Activated CD4-positive, alpha-beta T cell treated with anti-CD3 and anti-CD28 coated beads for 48 hours (primary cell): ENCODE measurements at places on chromosomes 11 and 22.

- DNase-seq = no peak
These were observed 1.2 kb downstream of the MUC5B start for GRCh38 chr11:1224111-1224490.

GRCh38 chr11:122843281-122844141, 5.2 kb downstream of the CRTAM start:
- DNase-seq = peak; percentile 48

DNA sequence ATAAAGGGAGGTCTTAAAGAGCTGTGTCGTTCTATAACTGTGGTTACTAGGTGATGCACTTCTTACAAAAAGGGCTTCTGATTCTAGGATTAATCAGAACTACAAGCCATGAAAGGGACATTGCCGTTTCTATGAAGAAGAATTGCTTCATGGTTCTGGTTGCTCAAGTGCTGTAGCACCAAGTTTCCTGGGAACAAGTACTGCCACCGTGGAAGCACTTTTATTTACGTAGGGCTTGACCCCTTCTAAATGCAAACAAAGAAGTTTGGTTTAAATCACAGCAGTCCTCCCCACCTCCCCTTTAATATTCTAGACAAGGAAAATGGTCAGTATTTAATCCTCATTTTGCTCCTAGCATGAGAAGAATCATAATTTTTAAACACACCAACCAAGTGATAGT, 9.8 kb downstream of the YAP1 start:
- no peak for DNase-seq

DNA sequence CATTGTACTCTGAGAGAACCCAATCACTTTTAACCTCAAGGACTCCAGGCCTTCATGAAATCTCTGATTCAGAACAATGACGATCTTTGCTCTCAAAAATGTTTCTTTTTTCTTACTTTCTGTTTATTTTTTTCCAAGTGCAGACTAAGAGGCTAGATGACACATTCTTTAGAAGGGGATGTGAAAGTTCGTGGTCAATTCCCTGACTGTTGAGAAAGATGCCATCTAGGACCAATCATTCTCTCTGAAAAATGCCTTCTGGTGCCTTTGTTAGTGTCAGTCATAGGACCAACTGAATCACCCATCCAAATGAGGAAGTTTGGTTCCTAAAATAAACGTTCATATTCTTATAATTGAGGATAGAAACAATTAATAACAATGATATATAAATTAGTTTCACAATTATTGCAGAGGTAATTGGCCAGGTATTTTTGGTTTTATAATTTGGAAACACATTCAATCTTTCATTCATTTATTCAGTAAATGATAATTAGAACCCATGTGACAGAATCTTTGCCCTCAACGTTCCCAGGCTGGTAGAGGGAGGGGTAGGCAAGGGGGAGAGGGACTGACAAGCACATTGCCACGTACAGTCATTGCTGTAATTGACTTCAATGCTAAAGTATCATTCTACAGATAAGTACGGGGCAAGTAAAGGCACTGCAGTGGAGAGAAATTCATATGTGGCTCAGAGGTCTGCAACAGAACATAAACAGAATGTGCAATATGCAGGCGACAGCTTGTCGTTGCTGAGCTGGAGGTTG, 333.4 kb upstream of the MPPED2 start:
- DNase-seq = no peak

GRCh38 chr11:66011239-66011784, 496 bp upstream of the CST6 start:
- no peak for DNase-seq

GRCh38 chr11:91081440-91082043, 858.7 kb upstream of the CHORDC1 start:
- no peak for DNase-seq

GRCh38 chr11:118017111-118017510, 30.9 kb downstream of the IL10RA start:
- no peak for DNase-seq

- DNase-seq = peak; percentile 70
These were observed 14.2 kb downstream of the DTX4 start for GRCh38 chr11:59186130-59186594.

GRCh38 chr11:48093795-48094642, 113.7 kb downstream of the PTPRJ start:
- DNase-seq = no peak

DNA sequence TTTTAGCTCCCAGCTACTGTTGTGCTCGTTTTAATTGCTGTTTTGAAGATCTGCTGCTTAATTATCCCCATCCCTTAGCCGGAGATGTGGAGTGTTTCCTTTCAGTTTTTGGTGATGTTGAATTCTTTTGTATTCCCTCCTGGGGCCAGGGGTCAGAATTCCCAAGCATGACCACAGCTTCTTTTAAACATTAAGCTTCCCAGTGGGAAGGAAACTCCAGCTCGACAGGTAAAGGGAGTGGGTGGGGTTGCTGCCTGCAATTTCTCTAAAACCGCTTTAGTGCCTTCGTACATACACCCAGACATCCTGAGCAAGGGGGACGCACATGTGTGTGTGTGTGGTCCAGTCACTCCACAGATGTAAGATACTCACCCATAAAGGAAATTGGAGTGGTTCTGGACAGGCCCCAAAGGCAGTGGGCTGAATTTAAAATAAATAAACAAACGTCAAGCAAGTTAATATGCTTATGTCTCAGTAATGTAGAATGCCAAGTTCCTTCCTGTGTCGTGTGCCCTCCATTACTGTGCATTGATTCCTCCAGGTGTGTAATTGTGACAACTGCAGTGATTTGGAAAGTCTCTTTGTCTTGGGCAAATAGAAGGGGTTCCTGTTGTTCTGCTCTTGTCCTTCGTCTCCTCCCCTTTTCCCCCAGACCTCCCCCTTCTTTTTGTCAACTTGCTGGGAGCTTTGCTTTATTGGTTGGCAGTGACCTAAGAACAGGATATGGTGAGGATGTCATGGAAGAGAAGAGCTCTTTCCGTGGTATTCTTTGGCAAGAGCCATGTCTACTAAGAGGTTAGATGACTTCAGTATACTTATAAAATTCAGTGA, 19.2 kb upstream of the ADSL start:
- no peak for DNase-seq

- DNase-seq = no peak
These were observed 1.8 kb upstream of the FLI1 start for GRCh38 chr11:128691802-128692752.

- no peak for DNase-seq
These were observed 9.4 kb downstream of the PARVA start for GRCh38 chr11:12386745-12387144.

- DNase-seq = no peak
These were observed 5.1 kb upstream of the TP53AIP1 start for GRCh38 chr11:128947773-128948172.

DNA sequence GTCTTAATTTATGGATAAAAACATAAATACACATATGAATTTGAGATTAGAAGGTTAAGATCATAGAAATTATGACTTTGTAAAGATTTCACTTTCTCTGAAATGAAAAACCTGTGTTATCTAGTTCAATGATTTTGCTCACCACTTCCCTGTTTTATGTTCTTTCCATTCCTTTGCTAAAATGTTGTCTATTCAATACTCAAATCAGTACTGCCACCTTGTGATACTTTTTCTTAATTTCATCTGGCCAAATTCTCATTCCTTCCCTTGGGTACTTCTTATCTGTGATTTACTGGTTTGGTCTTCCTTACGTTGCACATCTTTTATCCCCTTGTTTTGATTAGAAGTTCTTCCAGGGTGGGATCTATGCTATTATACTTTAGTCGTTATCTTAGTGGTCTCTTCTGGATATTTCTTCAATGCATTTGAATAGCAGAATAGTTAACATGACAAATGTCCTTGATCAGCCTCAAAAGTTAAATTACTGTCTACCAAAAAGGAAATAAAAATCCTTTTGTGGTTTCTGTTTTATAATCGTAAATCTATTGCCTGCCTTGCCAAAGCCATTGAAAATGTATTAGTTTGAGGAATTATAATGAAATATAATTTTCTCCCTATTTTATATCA, 197.0 kb downstream of the PGR start:
- no peak for DNase-seq

- no peak for DNase-seq
These were observed 458.0 kb upstream of the KIRREL3 start for GRCh38 chr11:127458561-127458960.

- no peak for DNase-seq
These were observed 414.9 kb downstream of the TBC1D22A start for GRCh38 chr22:47177334-47177815.

DNA sequence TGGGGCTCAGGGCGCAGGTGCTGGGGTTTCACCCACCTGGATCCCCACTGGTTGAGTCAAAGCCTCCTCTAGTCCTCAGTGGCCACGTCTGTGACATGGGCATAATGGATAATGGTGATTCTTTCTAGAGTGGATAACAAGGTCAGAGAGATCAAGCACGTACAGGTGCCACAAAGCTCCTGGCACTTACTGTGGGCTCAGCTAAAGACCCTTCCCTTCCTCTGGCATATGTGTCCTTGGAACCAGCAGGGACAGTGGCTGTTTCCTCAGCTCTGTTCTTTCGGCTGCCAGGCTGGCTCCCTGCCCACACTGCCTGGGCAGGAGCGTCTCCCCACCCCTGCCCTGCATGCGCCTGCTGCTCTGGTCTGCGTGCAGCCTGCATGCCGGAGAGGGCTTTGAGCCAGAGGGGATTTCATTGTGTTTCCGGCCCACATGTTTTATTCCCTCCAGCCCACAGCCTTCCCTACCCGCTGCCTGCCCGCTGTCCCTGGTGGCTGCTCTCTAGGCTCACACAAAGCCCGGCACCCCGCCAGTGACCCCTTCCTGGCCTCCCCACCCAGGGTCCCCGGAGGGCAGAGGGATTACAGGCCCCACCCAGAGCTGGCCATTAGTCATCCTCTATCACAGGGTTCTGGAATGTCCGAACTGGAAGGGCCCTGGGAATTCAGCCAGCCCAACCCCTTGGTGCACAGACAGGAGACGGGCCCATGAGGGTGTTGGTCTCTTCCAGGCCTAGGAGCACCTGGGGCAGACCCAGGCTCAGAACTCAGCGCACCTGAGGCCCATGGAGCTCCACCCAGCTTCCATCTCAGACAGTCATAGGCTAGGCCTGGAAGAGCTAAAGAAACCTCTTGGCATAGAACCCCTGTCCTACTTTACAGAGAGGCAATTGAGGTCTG, 55.3 kb upstream of the GCAT start:
- DNase-seq = no peak

GRCh38 chr11:130720232-130721022, 195.9 kb downstream of the SNX19 start:
- no peak for DNase-seq

- DNase-seq = no peak
These were observed 37.3 kb upstream of the TOP3B start for GRCh38 chr22:22019659-22020424.

GRCh38 chr11:108788565-108789199, 123.8 kb downstream of the DDX10 start:
- no peak for DNase-seq

DNA sequence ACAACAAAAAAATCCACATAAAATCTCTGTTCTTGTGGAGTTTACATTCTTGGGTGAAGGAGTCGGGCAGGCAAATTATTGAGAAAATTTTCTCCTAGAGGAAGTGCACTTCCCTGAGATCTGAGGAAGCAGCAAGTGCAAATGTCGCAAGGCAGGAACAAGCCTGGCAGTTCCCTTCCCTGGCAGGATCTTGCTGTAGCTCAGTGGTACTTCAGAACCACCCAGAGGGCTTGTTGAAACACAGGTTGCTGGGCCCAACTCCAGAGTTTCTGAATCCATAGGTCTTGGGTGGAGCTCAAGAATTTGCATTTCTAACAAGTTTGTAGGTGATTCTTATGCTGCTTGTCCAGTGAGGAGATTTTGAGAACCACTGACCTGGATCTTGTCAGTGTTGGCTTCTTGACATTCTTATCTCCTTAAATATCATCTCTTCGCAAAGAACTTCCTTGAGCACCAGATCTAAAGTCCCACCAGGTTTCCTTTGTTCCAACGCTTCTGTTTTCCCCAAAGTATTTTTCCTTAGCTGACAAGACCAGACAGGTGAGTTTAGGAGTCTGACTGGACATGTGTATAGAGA, 9.6 kb downstream of the QSER1 start:
- no peak for DNase-seq

- DNase-seq = no peak
These were observed 6.4 kb downstream of the VPS51 start for GRCh38 chr11:65102142-65103095.

- DNase-seq = peak; percentile 48
These were observed 88.1 kb downstream of the MICAL2 start for GRCh38 chr11:12198251-12199222.

DNA sequence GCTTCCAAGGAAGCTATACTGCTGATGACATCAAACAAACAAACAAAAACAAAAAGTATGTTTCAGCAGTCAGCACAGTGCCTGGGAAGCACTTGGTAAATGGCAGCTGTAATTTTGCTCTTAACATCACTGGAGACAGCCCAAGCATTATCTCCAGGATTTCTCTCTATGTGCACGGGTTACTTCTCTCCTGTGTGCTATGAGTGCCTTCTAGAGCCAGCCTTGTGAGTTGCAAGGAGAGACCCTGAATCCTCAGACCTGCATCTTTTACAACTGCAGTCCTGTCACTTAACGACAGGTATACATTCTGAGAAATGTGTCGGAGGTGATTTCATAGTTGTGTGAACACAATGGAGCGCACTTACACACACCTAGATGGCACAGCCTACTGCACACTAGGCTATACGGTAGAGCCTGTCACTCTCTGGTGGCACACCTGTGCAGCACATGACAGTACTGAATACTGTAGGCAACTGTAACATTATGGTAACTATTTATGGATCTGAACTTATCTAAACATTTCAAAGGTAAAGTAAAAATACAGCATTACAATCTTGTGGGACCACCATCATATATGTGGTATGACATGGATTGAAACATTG, 662.5 kb upstream of the B3GAT1 start:
- no peak for DNase-seq

- no peak for DNase-seq
These were observed 42.5 kb downstream of the RBFOX2 start for GRCh38 chr22:35986088-35986487.

DNA sequence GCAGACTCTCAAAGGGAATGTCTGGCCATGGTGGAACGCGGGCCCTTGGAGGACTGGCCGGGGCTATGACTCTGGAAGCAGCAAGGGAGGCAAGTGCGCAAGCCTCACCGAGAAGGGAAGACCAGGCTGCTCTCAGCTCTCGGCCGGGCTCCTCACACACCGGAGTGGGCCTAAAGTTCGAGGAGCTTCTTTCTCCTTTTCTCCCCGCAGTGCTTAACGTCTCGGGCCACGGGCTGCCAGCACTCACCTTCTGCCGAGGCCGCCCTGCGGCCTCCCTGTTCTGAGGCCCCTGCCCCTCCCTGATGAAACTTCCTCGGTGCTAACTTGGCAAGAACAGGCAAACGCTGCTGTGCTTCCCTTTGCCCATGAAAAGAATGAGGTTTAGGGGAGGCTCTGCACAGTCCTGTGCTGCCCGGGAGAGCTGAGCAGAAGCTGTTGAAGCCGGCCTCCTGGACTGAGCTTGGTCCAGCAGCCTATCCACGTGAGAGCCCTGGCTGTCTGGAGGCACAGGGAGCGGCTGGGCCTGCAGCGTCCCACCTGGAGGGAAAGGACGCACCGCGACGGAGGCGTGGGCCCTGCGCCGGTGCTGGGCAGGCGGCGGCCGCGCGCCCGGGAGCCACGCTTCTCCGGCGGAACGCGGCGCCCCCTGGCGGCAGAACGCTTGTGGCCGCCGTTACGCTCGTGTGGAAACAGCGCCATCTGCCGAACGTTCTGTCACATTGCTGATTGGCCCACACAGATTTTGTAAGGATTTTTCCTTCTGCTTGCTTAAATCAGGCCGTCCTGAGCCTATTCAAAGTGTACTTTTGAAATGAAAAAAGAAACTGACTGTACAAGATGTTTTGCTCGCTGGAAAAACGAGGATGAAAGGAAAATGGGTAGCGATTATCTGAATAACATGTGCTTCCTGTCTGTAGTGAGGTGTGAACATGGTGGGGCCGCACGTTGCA, 65.0 kb upstream of the TMEM45B start:
- peak; percentile 83 for DNase-seq

- no peak for DNase-seq
These were observed 224.6 kb upstream of the CCDC90B start for GRCh38 chr11:83510530-83511460.
